ENCODE measurements at places on chromosomes 11 and 22.

DNA sequence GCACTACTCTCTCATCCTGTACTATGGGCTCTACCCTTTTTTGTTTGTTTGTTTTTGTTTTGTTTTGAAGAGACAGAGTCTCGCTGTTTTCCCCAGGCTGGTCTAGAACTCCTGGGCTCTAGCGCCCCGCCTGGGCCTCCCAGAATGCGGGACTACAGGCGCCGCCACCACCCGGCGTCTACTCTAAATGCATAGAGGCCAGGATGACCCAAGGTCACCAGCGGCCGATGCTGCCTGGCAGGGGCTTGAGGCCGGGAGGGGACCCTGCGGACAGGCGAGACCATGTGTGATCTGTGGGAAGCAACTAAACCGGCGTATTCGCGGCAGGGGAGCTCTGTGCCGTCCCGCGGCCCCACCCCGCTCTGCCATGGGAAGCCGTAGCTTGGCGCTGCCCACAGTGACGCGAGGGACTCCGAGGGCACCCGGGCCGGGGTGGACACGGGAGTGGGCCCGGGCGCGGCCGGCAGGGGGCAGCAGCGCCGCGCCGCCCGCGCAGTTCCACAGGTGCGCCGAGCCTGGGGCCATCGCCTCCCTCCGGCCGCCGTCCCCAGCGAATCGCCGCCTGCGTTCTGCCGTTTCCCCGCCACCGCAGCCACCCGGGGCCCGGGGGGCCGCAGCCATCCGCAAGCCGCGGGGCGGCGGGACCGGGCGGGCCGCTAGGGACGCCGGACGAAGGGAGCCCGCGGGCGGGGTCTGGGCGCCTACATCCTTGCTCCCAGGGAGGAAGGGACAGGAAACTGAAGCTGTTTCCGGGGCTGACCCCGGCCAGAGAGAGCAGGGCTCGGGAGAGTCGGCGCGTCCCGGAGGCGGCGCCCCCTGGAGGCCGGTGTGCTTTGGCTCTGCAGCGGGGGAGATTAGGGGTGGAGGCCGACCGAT is 12.3 kb upstream of the HDHD5 start:
- peak; percentile 91 for DNase-seq

GRCh38 chr11:3950996-3951660 is 95.7 kb downstream of the STIM1 start:
- no peak for DNase-seq

DNA sequence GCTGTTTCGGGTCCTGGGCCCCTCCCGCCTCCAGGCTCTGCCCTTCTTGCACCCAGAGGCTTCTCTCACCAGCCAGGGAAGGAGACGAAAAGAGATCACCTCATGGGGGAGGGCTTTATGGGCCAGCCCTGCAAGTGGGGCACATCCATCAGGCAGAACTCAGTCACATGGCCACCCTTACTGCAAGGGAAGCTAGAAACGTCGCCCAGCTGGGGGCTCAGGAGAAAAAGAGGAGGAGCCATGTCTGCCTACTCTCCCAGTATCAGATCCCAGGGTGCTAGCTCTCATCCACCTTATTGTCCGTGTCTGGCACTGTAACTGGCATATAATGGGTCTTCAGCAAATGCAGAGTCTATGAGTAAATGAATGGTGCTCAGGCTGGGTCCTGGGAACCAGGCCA is 24.2 kb downstream of the MFNG start:
- DNase-seq, result no peak

- no peak for DNase-seq
Measured at GRCh38 chr11:101188173-101188572, 58.6 kb upstream of the PGR start.

DNA sequence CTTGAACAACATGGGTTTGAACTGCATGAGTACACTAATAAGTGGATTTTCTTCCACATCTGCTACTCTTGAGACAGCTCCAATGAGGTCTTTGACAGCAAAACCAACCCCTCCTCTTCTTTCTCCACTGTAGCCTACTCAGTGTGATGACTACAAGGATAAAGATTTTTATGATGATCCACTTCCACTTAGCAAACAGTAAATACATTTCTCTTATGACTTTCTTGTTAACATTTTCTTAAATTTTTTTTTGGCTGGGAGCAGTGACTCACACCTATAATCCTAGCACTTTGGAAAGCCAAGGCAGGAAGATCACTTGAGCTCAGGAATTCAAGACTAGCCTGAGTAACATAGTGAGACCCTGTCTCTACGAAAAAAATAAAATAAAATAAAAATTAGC is 9.9 kb upstream of the EIF4G2 start:
- DNase-seq, result no peak

DNA sequence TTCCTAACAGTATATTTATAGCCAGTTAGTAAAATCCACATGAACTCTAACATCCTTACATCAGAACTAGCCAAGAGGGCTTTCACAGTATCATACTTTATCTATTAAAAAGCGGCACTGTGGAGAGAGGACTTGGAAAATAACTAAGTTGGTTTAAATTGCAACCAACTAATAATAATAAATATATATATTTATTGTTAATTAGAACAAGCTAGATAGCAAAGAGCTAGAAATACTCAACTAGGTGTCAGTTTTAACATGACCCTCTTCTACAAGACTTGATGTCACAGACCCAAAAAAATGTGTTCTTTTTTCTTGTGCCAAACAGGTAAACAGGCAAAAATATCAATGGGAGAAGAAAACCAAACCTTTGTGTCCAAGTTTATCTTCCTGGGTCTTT is at the start of gene OR2D3:
TSS of gene OR2D3 (plus strand) at position 301 of the 400 bp plus-strand sequence. CDS start at position 301, 0 bp downstream.
- no peak for DNase-seq
